ENCODE measurements at places on chromosomes 2 and 18.

- no peak for DNase-seq
These were observed 245.9 kb downstream of the METTL4 start for GRCh38 chr18:2325308-2325849.

DNA sequence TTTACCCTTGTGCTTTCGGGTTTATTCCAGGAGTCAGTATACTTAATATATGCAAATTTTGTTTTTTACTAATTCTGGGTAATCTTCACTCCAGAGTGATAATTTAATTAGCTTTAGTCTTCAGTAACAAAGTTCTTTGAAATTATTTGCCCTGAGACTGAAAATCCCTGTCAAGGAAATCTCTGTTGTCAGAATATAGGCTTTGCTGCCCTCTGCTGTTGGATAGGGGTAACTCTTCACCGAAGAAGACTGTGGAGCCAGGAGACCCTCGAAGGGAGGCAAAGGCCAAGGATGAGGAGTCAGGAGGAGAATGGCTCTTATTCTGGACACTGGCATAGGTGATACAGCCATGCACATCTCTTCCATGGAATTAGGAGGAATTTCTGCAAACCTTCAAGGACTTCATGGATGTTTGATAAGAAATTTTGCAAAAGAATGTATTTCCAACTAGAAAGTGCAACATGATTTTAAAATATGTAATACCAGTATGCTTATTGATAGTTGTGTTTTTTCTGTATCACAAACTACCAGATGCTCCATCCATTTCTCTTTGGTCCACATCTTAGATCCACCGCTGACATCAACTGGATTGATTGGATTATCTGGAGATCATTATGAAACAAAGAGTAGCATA is 182.3 kb downstream of the RDH14 start:
- peak; percentile 30 for DNase-seq

DNA sequence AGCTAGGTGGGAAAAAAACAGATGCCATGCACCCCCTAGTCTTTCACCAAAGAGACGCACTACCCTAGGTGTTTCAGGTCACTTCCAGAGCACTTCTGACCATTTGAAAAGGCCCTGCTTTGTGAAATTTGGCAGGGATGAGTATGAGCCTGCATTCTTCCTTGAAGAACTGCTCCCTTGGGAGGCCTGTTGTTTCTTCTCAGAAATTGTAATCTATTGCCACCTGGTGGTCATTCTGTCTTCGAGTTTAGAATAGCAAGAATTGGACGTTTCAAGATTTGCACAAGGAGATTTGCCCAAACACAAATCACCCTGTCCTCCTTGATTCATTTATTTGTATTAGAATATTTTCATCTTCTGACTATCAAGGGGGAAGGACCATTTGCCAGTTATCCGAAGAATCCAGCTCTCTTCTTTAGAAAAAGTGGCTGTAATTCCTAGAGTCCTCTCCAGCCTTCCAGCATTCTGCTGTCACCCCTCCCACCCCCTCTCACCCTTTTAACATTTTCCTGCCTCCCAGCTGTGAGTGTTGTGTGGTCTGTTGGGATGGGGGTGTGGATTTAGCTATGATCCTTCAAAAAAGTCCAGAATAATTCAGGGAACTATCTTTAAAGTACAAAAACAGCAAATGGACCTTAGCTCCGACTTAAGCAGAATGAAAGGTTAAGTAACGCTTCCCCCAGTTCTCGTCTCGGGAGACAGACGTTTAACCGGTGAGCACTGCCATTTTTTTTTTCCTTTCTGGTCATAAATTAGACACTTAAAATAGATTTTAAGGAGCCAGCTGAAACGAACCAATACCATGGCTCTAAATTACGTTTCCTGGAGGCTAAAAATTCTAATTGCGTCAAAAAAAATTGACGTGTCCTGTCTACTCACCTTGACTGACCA is 3.7 kb upstream of the GAD1 start:
- DNase-seq = no peak

- no peak for DNase-seq
These were observed 425.7 kb downstream of the LRATD1 start for GRCh38 chr2:15058015-15058720.

DNA sequence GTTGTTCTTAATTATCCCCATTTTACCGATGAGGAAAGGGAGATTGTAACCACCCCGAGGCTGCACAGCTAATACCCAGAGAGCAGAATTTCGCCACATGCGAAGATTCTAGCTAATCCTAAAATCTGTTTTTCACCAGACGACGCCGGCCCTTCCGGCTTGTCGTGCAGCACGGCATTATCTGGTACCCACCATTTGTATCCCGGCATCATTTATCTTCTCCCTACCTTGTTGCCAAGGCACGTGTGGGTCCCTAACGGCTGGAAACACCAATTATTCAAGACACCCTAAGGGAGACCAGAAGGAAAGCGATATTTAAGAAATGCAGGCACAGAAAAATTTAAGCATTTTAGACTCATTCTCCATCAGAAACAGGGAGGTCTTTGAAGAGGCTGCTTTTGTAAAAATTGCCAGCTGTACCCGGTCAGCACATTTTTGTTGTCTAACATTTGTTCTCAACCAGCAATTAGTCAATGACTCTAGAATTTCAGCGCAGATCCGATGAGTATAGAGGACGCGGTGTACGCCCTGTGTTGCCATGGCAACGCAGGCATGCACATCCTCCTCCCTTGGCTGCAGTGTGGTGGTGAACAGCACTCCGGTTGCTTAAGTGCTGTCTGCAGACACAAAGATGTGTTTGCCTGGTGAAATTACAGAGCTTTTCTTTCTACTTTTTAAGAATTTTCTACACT is 111.6 kb downstream of the AGAP1 start:
- DNase-seq = no peak

- DNase-seq = no peak
These were observed 1392.9 kb upstream of the ACVR2A start for GRCh38 chr2:146451972-146452371.

DNA sequence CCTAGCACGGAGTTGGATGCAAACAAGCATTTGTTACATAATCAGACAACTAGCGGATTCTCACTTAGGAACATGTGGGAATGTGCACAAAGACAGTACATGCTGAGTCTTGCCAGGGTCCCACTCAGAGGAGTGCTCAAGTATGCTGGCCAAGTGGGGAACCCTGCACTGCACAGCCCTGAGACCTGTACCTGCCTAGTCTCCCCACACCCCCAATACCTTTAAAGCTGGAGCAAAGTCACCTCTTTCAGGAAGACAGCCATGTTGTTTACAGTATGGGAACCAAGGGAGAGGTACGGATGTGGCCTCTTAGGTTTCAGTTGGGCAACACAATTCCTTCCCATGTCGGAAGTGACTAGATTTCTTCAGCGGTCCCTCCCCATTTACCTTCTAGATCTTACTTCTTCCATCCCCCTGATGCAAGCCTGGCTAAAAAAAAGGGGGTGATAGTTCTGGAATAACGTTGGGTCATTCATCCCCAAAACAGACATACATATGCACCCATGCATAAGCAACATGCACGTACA is 10.7 kb downstream of the CXCR1 start:
- no peak for DNase-seq

DNA sequence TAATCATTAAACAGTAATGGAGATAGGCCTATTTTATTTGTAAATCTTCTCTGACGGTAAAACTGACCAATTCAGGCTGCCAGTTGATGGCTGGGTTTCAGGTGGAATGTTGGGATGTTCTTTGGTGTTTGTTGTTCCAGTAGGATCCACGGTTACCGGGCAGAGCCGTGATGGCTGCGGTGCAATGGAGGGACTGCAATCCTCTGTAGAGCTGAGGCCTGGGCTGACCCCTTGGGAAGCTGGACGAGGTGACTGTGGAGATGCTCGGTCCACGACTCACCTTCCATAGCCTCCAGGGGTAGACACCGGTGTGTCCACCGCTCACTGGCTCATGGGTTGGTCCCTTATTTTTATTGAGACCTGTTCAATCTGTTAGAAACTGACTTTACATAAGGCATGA is 42.5 kb downstream of the ZNF519 start:
- no peak for DNase-seq

DNA sequence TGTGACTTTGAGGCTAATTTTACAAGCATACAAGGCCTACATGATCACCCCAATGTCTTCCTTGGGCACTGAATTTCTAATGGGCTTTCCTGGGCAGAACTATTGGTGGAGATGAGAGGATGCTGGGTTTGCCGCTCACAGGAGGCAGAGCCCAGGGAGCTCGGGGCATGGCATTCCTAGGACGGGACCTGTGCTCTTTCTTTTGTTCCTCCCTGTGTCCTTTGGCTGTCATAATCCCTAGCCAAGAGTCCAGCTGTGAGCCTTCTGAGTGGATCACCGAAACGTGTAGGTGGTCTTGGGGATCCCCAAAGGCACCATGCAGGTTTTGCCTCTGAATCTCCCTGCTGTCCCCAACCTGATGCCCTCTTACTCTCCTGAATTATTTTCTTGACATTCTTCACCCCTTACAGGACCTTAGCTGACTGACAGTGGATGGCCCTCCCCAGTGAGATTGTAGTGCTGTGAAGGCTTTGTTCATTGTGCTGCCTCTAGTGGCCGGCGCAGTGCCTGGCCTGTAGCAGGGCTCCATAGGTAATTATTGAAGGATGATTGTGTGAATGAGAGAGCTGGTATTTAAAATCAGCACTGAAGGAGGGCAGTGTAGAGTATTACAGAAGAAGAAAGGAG is 221.9 kb downstream of the ZNF407 start:
- DNase-seq = no peak

- no peak for DNase-seq
These were observed 79.4 kb downstream of the NOL10 start for GRCh38 chr2:10610213-10610910.

- DNase-seq = no peak
These were observed 77.5 kb upstream of the HK2 start for GRCh38 chr2:74756356-74756890.

GRCh38 chr2:119683713-119684443 is 4.9 kb downstream of the TMEM177 start:
- no peak for DNase-seq

DNA sequence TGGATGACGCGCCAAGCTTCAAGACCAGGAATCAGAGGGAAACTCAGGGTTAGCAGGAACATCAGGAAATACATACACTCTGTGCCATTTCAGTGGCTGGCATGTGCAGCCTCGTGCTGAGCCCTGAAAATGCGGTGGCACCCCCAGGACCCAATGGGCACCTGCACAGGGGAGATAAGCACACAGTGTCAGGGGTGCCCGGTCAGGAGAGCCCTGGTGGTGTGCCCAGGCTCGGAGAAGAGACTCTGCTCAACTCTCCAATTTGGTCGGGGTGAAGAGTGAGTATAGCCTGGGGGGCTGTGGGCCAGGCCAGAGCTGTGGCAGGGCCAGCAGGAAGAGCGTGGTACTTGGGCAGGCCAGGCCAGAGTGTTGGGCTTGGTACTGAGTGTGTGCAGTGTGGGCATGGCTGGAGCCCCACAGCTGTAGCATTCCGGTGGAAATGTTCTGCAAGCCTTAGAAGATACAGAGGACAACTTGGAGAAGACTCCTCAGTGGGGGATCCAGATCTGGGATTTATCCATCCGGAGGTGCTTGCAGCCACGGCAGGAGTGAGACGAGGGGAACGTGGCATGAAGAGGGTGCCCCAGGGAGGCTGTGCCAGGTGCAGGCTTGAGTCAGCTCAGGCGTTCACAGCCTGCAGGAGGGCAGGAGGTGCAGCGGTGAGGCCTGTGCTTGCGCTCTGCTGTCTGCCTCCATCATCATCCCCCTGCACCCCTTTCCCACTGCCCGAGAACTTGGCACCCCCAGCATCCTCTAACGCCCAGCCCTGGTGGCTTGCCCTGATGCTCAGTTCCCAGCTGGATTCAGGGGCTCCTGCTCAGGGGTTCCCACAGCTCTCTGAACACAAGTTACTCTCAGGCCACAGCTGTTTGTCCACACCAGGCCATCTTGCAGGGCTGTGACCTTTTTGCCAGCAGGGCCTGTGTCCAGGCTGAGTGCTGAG is 451.7 kb upstream of the HS6ST1 start:
- no peak for DNase-seq

GRCh38 chr2:191800874-191801273 is 46.0 kb downstream of the CAVIN2 start:
- no peak for DNase-seq

DNA sequence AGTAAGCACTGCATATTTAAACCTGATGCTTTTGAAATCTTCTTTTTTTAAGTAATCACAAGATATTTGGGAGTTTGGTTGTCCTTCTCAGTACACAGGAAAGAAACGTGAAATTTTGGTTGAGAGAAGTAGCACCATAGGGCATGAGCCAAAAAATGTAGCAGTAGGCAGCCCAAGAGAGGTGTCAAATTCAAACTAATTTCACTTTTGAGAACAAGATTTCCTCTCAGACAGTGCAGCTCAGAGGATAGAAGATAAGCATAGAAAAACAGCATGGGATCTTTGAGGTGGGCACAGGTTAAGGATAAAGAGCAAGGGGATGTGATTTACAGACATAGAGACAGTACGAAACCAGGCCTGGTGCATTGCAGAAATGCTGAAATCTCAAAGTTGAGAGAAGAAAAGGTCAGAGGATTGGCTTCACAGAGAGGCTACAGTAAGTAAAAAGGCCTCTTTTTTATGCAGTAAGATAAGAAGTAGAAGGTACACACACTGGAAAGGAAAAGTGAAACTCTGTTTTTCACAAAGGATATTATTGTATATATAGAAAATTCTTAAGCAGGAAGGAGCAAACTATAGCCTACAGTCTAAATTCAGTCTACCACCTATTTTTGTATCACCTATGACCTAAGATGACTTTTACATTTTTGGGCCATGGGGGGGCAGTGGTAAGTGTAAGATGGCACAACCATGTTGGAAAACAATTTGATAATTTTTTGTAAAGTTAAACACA is 89.8 kb downstream of the PKP4 start:
- DNase-seq = no peak

DNA sequence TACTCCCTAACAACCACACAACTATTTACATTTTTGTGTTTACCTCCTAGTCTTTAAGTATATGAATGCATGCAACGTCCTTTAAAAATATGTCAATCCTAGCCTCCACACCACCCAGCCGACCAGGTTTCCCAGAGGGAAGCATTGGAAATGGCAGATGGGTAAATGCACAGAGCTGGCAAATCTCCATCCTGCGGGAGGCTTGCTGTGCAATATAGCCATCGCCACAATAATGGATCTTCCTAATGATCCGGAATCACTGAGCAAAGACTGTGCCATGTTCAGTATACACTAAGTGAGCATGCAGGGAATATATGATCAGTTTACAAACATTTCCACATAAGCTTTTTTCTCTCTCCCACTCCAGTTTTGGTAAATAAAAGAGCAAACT is 131.8 kb downstream of the NEDD4L start:
- DNase-seq = no peak

Measured in CD8-positive, alpha-beta T cell (primary cell).